Activated CD8-positive, alpha-beta memory T cell treated with anti-CD3 and anti-CD28 coated beads for 24 hours (primary cell): ENCODE measurements at places on chromosomes 16 and 17.

GRCh38 chr16:10967986-10968385 lies 23.6 kb downstream of the CLEC16A start:
- DNase-seq, result no peak

DNA sequence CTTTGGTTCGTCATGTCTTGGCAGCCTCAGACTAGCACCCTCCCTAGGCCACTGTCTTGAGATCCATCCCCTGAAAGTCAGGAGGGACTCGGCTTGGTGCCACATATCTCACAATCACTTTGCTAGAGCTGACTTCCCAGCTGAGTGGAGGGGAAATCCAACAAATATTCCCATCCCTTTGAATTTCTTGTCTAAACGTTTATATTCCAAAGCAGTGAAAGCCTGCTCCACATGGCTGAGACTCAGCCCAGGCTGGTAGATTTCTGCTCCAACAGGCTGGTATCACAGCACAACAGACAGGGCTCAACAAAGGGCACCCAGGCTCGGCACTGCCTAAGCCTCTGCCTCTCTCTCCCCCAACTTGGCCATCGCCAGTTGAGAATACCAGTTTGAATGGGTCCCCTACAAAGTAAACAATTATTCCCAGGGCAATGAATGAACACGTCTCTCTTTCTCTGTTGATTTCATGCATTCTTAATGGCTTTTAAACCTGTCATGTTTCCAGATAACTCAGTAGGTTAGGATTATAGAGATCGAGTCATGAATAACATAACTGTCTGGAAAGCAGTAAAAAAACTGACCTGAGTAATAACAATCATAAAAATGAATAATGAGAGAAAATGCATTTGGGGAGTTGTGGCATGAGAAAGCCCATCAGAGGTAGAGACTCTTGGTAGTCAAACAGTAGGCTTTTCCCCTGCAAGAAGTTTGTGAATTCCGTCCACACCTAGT lies 1.0 kb downstream of the KRT13 start:
- DNase-seq, result no peak

GRCh38 chr16:86243123-86243473 lies 267.2 kb upstream of the FOXF1 start:
- DNase-seq, result no peak

DNA sequence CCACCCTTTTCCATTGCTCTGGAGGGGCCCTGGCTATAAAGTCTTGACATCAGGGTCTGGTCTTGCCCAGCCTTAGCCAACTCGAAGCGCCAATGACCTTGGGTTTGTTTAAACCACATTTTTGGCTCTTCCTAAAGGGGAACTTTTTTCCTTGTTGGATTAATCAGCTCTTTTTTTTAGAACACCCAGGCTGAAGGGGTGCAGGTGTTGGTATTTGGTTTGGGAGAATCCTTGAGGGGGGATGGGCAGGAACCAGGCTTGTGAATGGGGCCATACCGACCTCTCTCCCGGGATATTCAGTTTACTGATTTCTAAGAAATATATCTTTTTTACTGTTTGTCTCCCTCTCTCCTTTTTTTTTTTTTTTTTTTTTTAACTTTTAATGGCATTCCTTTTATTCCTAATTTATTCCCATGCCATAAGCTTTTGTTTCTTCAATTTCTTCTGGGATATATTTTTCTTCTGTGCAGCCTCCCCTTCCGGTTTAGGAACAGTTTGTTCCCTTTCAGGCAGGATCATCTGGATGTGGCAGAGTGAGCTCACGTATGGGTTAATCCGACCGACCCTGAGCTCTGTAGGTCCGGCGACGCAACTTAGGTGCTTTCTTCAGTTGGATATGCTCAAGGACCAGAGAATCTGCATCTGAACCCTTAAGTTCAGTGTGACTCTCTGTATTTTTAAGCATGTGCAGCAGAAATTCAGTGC lies 129.5 kb downstream of the ABCC6 start:
- no peak for DNase-seq

GRCh38 chr17:66850692-66851091 lies 15.8 kb downstream of the CACNG5 start:
- DNase-seq, result no peak

- DNase-seq, result no peak
Observed at GRCh38 chr16:72203401-72203800, 31.4 kb upstream of the PMFBP1 start.

- DNase-seq, result no peak
Observed at GRCh38 chr17:47851764-47852112, 775 bp upstream of the SP6 start.

GRCh38 chr17:66527335-66527734 lies 224.9 kb downstream of the PRKCA start:
- DNase-seq, result no peak

GRCh38 chr17:248337-249235 lies 67.1 kb upstream of the DOC2B start:
- no peak for DNase-seq

DNA sequence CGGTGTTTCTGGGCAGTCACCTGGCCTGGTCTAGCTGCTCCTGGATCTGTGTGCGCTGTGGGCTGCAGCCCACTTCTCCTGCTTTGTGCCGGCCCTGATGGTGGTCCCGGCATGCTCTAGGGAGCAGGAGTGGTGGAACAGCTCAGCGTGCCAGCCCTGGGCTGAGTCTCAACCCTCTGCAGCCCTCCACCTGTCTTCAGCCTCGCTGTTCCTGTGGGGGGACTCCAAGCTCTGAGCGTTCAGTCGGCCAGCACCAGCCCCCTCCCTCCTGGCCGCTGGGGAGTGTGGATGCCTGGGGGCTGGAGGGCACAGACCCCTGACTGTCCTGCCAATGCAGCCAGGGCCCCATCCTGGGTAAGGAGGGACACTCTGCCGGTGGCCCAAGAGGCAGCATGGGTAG lies 23.7 kb upstream of the RASD1 start:
- no peak for DNase-seq

GRCh38 chr17:43940630-43941029 lies 1.6 kb downstream of the PPY start:
- DNase-seq, result no peak

DNA sequence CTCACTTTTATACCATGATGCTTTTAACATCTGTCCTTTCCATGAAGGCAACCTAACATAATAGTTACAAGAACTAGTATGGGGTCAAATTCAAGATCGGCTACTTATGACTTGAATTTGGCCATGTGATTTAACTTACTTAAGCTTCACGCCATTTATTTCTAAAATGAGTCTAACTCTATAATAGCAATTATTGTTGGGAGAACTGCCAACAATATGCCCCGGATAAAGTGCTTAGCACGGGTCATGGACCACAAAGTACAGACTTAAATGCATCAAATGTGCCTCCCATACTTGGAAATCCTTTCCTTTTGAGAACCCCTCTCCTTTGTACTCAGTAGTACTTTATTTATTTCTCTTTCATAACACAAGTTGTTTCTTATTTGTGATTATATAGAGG lies 1603.6 kb upstream of the GOT2 start:
- DNase-seq, result no peak

DNA sequence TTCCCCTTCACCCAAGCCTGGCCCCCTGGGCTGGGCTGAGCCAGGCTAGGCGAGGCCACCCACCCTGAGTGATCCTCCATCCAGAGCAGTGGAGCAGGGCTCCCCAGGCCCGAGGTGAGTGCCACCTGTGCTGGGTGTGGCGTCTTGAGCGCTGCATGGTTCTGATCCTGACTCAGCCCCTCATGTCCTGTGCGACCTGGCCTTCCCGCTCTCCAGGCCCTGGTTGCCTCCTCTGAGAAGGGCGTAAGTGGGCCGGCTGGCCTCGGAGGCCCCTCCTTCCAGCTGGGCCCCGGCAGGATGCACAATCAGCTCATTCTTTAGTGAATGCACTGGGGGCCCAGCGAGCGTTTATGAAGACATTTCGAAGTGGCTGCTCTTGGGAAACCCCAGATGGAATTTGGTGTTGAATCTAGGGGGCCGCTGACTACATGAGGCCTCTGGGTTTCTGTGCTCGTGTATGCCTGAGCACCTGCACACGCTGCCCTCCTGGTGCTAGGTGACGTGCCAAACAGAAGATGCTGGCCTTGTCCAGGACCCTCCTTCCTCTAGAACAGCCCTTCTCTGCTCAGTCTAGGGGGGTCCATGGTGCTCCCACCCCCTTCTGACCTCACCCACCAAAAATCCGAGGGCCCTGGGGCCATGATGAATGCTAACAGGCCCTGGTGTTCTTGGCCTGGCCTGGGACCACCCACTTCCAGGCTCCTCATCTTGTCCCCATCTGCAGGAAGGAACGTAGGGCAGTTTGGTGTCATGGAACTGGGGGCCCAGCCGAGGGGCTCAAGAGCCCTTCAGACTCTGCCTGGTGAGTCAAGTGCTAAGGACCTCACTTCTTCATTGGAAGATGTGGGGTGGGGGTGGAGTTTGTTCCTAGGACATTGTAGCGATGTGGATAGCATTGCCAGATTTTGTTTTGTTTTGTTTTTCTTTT lies 3.6 kb upstream of the TMEM92 start:
- DNase-seq, result no peak

GRCh38 chr17:64170286-64170685 lies 40.3 kb upstream of the ERN1 start:
- DNase-seq, result no peak

- no peak for DNase-seq
Observed at GRCh38 chr17:34739386-34739785, 160.0 kb downstream of the TMEM132E start.

DNA sequence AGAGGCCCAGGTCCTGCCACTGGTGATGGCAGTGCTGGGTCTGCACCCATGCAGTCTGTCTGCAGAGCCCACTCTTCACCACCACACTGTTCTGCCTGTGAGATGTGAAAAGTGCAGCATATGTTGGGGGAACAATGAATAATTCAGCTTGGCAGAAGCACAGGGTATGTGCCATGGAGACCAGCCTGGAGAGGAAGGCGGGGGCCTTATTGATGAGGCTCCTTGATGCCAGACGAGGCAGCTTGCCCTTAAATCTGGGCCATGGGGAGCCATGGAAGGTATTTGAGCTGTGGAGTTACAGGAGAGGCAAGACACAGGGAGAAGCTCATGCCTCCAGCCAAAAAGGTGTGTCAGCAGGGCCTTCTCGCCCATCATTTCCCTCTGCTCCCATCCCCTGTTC lies 124.7 kb downstream of the C16orf78 start:
- DNase-seq, result no peak

DNA sequence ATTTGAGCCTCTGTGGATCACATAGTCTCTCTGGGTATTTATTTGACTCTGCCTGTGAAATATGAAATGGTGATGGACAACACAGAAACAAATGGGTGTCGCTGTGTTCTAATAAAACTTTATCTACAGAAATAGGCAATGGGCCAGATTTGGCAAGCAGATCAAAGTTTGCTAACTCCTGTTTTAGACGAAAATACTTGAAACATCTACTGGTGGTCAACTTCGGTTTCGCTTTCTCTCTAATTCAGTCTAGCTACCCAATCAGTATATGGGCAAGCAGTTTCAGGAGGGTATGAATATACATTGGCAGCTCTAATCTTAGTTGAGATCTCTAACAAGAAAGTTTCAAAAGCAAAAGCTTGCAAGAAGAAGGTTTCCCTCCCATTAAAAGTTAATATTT lies 60.1 kb upstream of the DYNLRB2 start:
- no peak for DNase-seq

DNA sequence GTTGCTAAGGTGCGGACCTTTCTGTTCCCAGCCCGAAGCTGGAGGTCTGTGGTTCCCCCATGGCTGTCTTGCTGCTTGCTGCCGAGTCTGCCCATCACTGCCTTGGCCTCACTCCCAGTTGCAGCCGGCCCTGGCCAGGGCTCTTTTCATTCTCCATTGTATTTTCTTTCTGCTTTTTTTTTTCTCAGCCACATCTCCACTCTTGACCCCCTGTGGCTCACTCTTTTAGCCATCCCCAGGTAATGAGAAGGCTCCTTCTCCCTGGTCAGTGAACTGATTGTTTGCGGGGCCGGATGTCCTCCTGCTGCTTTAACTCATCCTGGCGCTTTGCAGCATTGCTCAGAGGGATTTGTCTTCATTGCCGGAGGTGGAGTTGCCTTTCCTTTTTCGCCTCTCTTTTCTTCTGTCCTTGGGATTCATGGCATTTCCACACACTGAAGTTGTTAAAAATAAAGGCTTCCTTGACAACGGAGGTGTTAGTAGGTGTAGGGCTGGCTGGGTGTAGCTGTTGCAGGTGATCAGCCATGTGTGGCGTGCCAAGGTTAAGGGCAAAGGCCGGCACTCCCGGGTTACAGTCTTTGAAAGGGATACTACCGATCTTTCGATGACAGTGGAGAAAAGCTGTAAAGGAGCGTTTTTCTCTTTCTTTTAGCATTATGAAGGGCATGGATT lies 34.1 kb downstream of the MAP2K6 start:
- DNase-seq, result no peak

- DNase-seq, result no peak
Observed at GRCh38 chr16:4208341-4208751, 33.5 kb downstream of the SRL start.

DNA sequence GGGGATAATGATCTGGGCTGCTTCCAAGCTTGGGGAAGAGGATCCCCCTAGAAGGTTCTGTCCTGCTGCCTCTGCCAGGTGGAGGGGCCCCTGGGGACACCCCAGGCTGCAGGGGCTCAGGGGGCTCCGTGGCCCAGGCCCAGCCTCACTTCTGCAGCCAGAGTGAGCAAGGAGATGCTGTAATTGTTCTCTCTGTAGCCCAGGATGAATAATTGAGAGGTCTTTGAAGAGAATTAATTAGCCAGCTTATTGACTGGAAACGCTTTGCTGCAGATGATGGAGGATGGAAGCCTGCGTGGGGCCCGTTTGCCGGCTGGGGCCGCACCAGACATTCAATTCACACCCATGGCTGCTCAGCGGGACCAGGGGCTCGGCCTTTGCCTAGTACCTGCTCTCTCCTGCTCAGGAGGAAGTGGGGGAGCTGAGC lies 38.5 kb downstream of the TMEM235 start:
- no peak for DNase-seq

GRCh38 chr16:72189865-72190371 lies 18.0 kb upstream of the PMFBP1 start:
- no peak for DNase-seq

GRCh38 chr17:65587534-65588180 lies 26.2 kb upstream of the AXIN2 start:
- no peak for DNase-seq

GRCh38 chr17:65365169-65365568 lies 196.3 kb downstream of the AXIN2 start:
- DNase-seq, result no peak

DNA sequence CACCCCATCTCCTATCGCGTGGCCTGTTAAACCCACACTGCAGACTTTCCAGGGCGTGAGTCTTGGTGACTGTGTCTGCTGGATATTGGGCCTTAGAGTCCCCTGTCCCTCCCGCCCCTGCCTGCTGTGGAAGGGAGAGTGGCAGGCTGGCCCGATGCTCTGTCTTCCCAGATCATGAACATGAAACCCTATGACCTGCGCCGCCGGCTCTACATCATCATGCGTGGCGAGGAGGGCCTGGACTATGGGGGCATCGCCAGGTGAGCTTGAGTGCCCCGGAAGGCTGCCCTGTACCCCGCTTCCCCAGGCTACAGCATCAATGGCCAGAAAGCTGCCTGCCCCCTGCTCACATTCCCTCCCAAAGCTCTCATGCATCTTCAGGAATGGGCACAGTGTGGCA lies 19.5 kb upstream of the CLEC18A start:
- DNase-seq, result no peak

DNA sequence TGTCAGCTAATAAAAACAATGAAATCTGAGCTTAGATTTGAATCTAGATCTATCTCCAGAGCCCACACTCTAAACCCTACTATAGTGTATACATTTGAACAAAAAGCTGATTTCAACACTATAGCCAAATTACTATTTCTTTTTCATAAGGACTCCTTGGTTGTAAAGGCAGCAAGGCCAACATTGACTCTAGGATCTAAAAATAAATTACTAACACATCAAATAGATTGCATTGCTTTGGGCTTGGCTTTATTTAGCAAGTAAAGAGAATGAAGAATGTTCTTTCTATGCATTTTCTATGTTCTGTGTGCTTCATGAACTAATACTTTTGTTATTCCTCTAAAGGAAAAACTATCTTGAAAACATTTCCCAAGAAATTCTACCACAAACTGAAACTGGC lies 5.3 kb downstream of the GOSR1 start:
- DNase-seq, result no peak
